Stimulated activated CD4-positive, alpha-beta T cell treated with anti-CD3 and anti-CD28 coated beads, TNF-alpha, amount 100 ng/mL, for 4 hours (primary cell): ENCODE measurements at places on chromosomes 7 and 10.

DNA sequence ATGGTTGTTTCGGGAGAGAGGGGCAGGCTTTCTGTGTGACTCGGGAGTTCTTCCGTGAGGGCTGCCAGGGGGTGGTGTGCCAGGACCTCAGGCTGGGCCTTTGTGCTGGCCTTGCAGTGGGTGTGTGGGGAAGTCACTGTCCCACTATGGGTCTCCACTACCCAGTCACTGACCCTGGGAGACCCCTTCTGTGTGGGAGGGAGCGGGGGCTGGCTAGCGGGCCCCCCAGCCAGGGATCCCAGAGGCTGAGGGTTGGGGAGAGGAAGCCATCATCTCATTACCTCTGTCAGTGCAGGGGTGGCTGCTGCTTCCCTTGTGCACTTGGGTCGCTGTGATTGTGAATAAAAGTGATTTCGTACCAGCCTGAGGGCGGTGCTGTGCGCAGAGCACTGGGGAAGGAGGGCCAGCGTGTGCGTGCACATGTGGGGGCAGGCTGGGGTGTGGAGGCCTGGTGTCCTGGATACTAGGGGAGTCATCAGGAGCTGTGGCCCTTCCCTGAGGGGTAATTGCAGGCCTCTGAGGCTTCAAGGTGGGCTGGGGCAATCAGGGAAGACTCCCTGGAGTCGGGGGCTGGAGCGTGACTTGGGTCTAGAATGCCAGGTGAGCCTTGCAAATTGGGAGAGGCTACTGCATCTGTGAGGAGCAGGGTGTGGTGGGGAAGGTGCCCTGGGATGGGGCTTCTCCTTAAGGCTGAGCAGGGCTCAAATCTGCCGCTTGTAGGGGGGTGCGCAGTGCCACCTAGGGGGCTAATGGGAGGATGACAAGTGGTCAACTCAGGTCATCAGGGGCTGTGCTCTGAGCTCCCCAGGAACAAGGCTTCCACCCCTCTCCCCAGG, 98.9 kb downstream of the NEURL1 start:
- DNase-seq, result peak; percentile 14

DNA sequence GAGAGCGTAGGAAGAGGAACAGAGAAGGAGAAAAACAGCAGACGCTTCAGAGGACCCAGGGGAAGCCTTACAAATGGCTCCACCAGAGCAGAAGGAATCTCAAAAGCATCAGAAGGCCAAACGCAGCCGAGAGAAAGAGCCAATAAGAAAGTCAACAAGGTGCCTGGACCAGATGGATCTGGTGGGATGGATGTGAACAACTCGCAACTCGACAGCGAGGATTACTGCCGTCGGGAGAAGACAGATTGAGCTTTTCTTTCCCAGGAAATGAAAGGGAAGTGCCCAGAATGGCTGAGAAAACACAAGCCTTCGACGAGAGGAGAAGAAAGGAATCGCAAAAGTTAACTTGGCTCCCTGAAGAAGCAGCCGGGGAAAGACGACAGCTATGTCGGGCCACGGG, 132.8 kb upstream of the MGMT start:
- no peak for DNase-seq

GRCh38 chr7:70487428-70487827, 644.5 kb upstream of the GALNT17 start:
- no peak for DNase-seq

DNA sequence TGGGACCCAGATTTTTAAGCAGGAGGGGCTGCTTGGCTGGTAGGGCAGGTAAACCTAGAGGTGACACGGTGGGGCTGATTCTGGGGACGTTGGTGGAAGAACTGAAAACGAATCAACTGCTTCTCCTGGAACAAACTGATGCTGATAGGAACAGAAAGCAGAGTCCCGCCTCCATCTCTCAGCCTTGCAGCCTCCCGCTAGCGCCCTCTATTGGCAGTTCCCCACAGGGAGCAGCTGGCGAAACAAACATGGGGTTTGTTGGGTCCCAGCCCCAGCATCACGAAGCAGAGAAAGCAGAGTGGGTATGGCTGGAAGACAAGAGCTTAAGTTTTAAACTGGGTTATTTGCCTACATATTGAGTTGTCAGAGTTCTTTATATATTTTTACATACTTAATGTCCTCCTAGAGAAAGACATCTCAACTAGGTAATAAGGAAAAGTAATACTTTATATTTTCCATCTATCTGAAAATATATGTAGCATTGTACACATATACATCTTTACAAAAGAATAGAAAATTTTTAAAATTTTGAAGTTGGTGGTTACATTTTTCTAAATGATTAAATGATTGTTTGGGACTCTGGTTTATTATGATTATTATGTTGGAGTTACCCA, 42.3 kb upstream of the FOXI2 start:
- DNase-seq, result no peak

GRCh38 chr7:32605032-32605431, 109.7 kb downstream of the AVL9 start:
- no peak for DNase-seq

DNA sequence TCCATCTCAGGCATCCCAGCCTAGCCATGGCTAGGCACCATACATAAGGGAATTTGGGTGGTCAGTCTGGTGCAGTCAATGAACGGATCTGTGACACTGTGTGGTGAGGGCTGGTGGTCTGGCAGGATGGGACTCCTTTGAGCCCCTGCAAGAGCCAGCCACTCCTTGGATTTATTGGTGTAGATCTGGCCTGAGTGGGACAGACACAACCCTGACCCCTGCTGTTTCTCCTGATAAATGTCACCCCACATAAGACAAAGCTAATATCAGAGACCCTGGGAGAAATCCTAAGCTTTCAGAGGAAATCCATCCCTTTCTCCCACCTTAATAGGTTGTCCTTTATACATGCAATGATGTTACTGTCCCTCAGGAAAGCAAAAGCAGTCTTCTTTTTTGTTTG, 2.3 kb downstream of the FBXO24 start:
- no peak for DNase-seq

GRCh38 chr7:32062150-32062549, 8.1 kb downstream of the PDE1C start:
- no peak for DNase-seq

GRCh38 chr7:44087911-44088838, 5.8 kb upstream of the POLM start:
- no peak for DNase-seq

- DNase-seq, result no peak
Observed at GRCh38 chr10:103734731-103735130, 120.6 kb downstream of the SH3PXD2A start.

GRCh38 chr10:113133497-113134115, 183.6 kb downstream of the TCF7L2 start:
- no peak for DNase-seq

DNA sequence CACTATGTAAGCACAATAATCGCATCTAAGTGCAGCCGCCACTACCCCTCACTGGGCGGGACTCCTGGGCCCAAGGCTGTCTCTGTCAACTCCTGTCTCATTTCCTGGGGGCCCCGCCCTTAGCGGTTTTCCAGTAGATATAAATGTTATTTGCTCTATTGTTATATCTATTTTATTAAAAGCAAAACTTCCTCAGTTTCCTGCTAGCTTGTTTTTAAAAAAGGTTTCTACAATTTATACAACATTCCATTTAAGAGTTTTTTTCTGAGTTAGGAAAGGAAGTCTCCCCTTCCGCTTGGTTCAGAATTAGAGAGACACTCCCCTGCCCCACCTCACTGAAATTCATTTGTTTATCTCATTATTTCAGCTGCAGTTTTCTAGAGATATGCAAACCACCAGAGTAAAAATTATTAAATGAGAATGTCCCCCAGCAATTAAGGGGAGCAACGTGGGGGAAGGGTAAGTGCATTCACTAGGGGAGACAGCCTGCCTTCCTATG, 82.7 kb downstream of the RAMP3 start:
- DNase-seq, result no peak

DNA sequence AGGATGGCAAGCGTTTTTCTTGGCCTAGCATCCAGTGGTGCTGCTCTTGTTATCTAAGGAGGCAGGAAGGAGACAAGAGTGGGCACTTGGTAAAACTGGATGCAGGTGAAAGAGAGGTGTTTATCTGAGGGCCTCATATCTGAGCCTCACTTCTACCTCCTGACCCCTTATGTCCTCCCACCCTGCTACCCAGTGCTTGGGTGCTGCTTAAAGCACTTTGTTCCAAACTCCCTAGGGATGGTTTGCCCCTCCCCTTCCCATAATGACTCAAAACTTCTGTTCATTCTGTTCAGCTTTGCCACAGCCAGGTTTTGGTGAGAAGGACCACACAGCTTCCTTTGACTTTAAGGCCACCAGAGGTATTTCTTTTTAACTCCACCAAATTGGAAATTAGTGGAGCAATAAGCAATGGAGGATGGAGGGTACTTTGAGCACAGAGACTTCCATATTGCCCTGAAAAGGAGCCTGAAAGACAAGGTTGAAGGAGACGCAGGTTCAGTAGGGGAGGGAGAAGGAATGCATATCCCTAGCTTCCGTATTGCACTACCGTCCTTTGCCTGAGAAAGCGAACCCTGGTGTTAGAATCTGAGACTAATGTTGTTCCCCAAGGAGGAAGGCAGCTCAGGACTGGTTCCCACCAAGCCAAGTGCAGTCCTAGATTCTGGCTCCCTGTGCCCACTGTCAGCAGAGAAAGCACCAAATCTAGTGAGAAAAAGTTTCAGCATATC, 30.1 kb downstream of the ENTPD1 start:
- no peak for DNase-seq

DNA sequence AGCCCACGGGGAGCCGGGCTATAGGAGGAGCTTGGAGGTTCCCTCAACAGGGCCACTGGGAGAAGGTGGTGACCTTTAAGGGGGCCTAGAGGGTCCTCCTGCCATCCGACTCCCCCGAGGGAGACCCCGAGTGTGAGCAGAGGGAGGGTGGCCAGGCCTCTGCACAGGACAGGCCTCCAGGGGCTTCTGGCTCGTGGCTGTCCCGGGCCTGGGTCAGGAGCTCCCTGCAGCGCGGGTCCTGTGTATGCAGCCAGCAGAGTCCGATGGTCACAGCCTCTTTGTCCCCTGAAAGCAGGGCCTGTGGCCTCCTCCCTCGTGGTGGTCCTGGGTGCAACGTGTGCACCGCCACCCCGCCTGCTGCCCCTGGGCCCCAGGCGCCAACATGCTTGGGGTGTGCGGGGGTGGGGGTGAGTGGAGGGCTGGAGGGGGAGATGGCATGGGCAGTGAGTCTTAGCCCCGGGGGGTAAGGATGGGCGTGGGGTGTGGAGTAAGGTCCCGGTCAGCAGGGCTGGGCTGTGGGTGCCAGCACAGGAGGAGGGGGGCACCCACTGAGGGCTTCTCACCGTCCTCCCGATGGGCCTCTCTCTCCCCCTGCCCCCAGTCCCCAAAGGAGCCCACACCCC, 27.1 kb downstream of the UNCX start:
- DNase-seq, result no peak

GRCh38 chr7:1703871-1704810, 34.1 kb downstream of the ELFN1 start:
- no peak for DNase-seq

GRCh38 chr10:98285416-98285815, 17.4 kb upstream of the LOXL4 start:
- DNase-seq, result no peak
